ENCODE measurements at places on chromosomes 4 and X. TPM values are rescaled to one million over a fixed set of nuclear protein-coding genes. Genes with fewer than 3 reads are reported as not detected.

The TSC22D3 gene
- total RNA-seq, result 135 TPM

The TMEM31 gene
- total RNA-seq, result not detected

The UGT2A2 gene
- total RNA-seq, result not detected

The CLCN3 gene
- 50.0 TPM for total RNA-seq

The TLR1 gene
- 1.9 TPM for total RNA-seq

The OTUD6A gene
- not detected for total RNA-seq

The ZAR1 gene
- total RNA-seq, result not detected

The HS6ST2 gene
- total RNA-seq, result not detected

The FAT1 gene
- 83.3 TPM for total RNA-seq

The DMP1 gene
- total RNA-seq, result not detected

The RHOXF2 gene
- total RNA-seq, result not detected

The P2RY10 gene
- total RNA-seq, result not detected

The RAB33A gene
- 8.1 TPM for total RNA-seq

The SPIN3 gene
- 4.4 TPM for total RNA-seq

The GRIA3 gene
- total RNA-seq, result 1.1 TPM

The SLC7A11 gene
- total RNA-seq, result 34.9 TPM

The F11 gene
- not detected for total RNA-seq

The SLC6A14 gene
- total RNA-seq, result not detected

The GLRA2 gene
- not detected for total RNA-seq

The ARHGAP24 gene
- 14.5 TPM for total RNA-seq

The SORCS2 gene
- total RNA-seq, result not detected

The MAOB gene
- total RNA-seq, result 0.89 TPM

The NALF2 gene
- total RNA-seq, result not detected

The GPC4 gene
- not detected for total RNA-seq

The ATP2B3 gene
- total RNA-seq, result not detected

The FAM184B gene
- not detected for total RNA-seq

The SYTL5 gene
- total RNA-seq, result under 0.01 TPM

The CPZ gene
- 2.9 TPM for total RNA-seq

The CT45A7 gene
- total RNA-seq, result not detected

The OTUD4 gene
- 10.7 TPM for total RNA-seq

The YIPF7 gene
- total RNA-seq, result not detected

The FGB gene
- 0.86 TPM for total RNA-seq

The XAGE1A gene
- not detected for total RNA-seq

The NAT8L gene
- total RNA-seq, result under 0.01 TPM

The LRP2BP gene
- total RNA-seq, result not detected

The SEC24B gene
- total RNA-seq, result 20.2 TPM

The USP17L18 gene
- not detected for total RNA-seq
